Fibroblast of the aortic adventitia (primary cell): ENCODE measurements at places on chromosomes 5 and 9. TPM values are rescaled to one million over a fixed set of nuclear protein-coding genes. Genes with fewer than 3 reads are reported as not detected.

The DDX4 gene
- not detected in 2 replicates for total RNA-seq

The SH2D3C gene
- total RNA-seq, result 0.18 and 6.0 TPM in 2 replicates

The JAKMIP2 gene
- total RNA-seq, result 1.4 and 2.4 TPM in 2 replicates

The ASS1 gene
- total RNA-seq, result 73.1 and 123 TPM in 2 replicates

The ADAMTSL1 gene
- total RNA-seq, result 41.8 and 179 TPM in 2 replicates

The MCC gene
- 58.6 and 62.4 TPM in 2 replicates for total RNA-seq

The LRRC19 gene
- total RNA-seq, result not detected in 2 replicates

The SERF1B gene
- 10.9 and 18.1 TPM in 2 replicates for total RNA-seq

The ABLIM3 gene
- 13.9 and 24.9 TPM in 2 replicates for total RNA-seq
